ENCODE measurements at places on chromosomes 11 and 22. TPM values are rescaled to one million over a fixed set of nuclear protein-coding genes. Genes with fewer than 3 reads are reported as not detected.

DNA sequence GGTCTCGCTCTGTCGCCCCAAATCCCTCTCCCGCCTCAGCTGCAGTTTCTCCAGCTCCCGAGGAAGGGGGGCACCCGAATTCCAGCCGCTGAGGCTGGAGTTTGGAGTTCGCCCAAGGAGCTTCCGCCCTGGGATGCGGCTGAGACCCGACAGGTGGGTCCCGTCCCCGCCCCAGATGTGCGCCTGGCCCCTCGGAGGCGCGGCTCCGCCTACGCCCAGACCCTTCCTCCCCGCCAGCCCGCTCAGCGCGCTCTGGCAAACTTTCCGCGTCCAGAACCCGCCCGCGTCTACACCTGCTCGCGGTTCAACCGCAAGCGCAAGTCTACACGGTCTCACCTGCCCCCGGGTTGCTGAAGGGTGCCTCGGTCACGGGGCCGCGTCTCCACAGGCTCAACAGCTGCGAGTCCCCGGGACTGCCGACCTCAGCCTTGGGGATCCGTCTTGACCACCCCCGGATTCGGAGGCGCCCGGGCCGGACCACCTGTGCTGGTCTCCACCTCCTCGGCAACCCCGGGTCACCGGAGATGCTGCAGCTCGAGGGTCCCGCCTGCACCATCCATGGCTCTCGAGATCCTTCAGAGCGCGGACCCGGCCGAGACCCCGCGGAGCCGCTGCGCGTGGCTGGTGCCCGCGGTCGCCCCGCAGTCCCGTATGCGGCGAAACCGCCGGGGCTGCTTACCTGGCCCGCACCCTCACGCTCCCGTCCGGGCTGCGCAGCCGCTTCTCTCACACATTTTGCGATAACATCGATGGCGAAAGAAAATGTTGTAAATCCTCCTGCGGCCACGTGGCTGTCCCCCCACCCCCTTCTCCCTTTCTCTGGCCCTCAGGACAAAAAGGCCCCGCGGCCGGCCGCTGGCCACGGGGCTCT lies 63.6 kb downstream of the NFAM1 start:
- no peak overlapping the region for H3K27ac ChIP-seq
- peaks cover 18% of the 10 kb centered on the region for H3K27me3 ChIP-seq
- H3K4me1 ChIP-seq: peaks cover 18% of the 10 kb centered on the region
- no peak for DNase-seq

DNA sequence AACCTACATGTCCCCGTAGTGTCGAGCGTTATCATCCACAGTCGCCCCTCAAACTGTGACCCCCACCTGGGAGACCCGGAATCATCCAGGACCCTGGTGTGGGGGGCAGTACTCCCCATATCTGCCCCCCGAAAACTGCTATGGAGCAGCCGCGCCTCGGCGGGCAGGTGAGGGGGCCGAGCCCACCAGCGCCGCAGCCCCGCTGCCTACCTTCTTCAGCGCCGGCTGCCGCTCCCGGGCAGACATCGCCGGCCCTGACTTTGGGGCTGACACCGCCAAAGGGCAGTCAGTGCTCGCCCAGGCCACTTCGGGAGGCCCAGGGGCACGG lies 825 bp downstream of the ARHGAP20 start:
- no peaks in the 10 kb centered on the region for H3K36me3 ChIP-seq
- peaks cover 2% of the 10 kb centered on the region for H3K4me1 ChIP-seq
- H3K27me3 ChIP-seq: peaks cover 5% of the 10 kb centered on the region
- no peak for DNase-seq
- peak overlapping the region; percentile 70 for H3K4me3 ChIP-seq
- peak overlapping the region; percentile 70 for H3K27ac ChIP-seq

GRCh38 chr11:114073007-114073827 lies 13.7 kb downstream of the ZBTB16 start:
- no peaks in the 10 kb centered on the region for H3K27me3 ChIP-seq
- H3K4me3 ChIP-seq: peak overlapping the region; percentile 50
- H3K27ac ChIP-seq: peak overlapping the region; percentile 97

DNA sequence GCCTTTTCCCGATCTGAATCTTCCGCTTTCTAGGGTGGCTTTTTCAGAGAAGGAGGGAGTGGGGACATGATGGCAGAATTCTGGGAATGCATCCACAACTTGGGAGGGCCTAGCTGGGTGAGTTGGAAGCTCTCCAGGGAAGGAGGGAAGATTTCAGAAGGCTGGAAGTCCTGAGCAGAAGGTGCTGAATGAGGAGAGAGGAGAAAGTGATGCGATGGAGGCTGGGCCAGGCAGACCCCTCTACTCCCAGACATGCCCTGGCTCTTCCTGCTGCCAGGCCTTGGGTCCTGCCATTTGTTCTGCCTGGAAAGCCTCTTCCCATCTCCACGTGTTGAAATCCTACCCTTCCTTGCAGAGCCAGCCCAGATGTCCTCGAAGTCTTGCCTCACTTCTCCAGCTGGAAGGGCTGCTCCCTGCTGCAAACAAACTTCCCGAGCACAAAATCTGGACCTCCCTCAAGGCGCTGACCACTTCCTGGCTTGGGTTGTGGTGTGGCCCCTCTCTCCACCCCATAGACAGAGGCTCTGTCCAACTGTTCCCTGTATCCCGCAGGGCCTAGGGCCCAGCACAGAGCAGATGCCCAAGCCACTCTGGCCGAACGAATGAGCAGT lies 16.8 kb downstream of the LRRC32 start:
- no peaks in the 10 kb centered on the region for H3K36me3 ChIP-seq
- peak overlapping the region; percentile 64 for H3K27ac ChIP-seq
- no peaks in the 10 kb centered on the region for H3K27me3 ChIP-seq
- peaks cover 5% of the 10 kb centered on the region for H3K4me1 ChIP-seq
- peak; percentile 26 for DNase-seq
- no peak overlapping the region for H3K4me3 ChIP-seq

GRCh38 chr11:35463331-35463751 lies 44.0 kb upstream of the SLC1A2 start:
- H3K27ac ChIP-seq: no peak overlapping the region
- H3K4me1 ChIP-seq: no peaks in the 10 kb centered on the region
- no peak for DNase-seq
- H3K4me3 ChIP-seq: no peak overlapping the region
- H3K27me3 ChIP-seq: no peaks in the 10 kb centered on the region

- DNase-seq: no peak
- no peak overlapping the region for H3K4me3 ChIP-seq
- no peaks in the 10 kb centered on the region for H3K27me3 ChIP-seq
- peaks cover 10% of the 10 kb centered on the region for H3K4me1 ChIP-seq
Measured at GRCh38 chr22:46133588-46133855, 16.8 kb upstream of the PPARA start.

- peaks cover 8% of the 10 kb centered on the region for H3K4me1 ChIP-seq
- no peaks in the 10 kb centered on the region for H3K36me3 ChIP-seq
- H3K27me3 ChIP-seq: no peaks in the 10 kb centered on the region
- H3K27ac ChIP-seq: no peak overlapping the region
- no peak overlapping the region for H3K4me3 ChIP-seq
Measured at GRCh38 chr22:49756201-49756600, 71.5 kb downstream of the BRD1 start.

- H3K27ac ChIP-seq: peak overlapping the region; percentile 59
- no peak for DNase-seq
- peaks cover 13% of the 10 kb centered on the region for H3K27me3 ChIP-seq
- H3K4me1 ChIP-seq: peaks cover 9% of the 10 kb centered on the region
- H3K36me3 ChIP-seq: no peaks in the 10 kb centered on the region
Measured at GRCh38 chr11:44727114-44727372, 281 bp downstream of the TSPAN18 start.

GRCh38 chr11:46930089-46930488 lies 6.5 kb upstream of the CSTPP1 start:
- DNase-seq: no peak
- H3K4me1 ChIP-seq: no peaks in the 10 kb centered on the region
- no peak overlapping the region for H3K4me3 ChIP-seq
- H3K27ac ChIP-seq: no peak overlapping the region
- H3K27me3 ChIP-seq: no peaks in the 10 kb centered on the region
- H3K36me3 ChIP-seq: no peaks in the 10 kb centered on the region

- no peak for DNase-seq
- no peak overlapping the region for H3K4me3 ChIP-seq
- H3K4me1 ChIP-seq: peaks cover 23% of the 10 kb centered on the region
- peaks cover 13% of the 10 kb centered on the region for H3K27me3 ChIP-seq
- H3K27ac ChIP-seq: no peak overlapping the region
Measured at GRCh38 chr22:50723991-50724390, 14.0 kb upstream of the ACR start.

GRCh38 chr22:29037340-29037932 lies 24.2 kb downstream of the C22orf31 start:
- H3K4me1 ChIP-seq: no peaks in the 10 kb centered on the region
- H3K27me3 ChIP-seq: no peaks in the 10 kb centered on the region
- DNase-seq: no peak
- H3K27ac ChIP-seq: no peak overlapping the region

- no peak overlapping the region for H3K27ac ChIP-seq
- H3K36me3 ChIP-seq: no peaks in the 10 kb centered on the region
- no peak overlapping the region for H3K4me3 ChIP-seq
- DNase-seq: no peak
- H3K4me1 ChIP-seq: peaks cover 7% of the 10 kb centered on the region
Measured at GRCh38 chr11:116793772-116794097, 2.1 kb upstream of the APOA5 start.

GRCh38 chr22:43566561-43567332 lies 154.9 kb downstream of the MPPED1 start:
- no peak overlapping the region for H3K27ac ChIP-seq
- no peaks in the 10 kb centered on the region for H3K27me3 ChIP-seq
- no peak overlapping the region for H3K4me3 ChIP-seq
- no peak for DNase-seq
- H3K36me3 ChIP-seq: no peaks in the 10 kb centered on the region

- H3K4me3 ChIP-seq: peak overlapping the region; percentile 95
- no peaks in the 10 kb centered on the region for H3K36me3 ChIP-seq
- H3K27ac ChIP-seq: peak overlapping the region; percentile 95
- H3K4me1 ChIP-seq: peaks cover 19% of the 10 kb centered on the region
- H3K27me3 ChIP-seq: no peaks in the 10 kb centered on the region
Measured at GRCh38 chr22:45310331-45310976, 720 bp downstream of the FAM118A start.

GRCh38 chr22:37552524-37553163 lies 7.6 kb upstream of the CDC42EP1 start:
- H3K4me1 ChIP-seq: no peaks in the 10 kb centered on the region
- DNase-seq: no peak
- H3K4me3 ChIP-seq: no peak overlapping the region
- H3K27me3 ChIP-seq: no peaks in the 10 kb centered on the region

DNA sequence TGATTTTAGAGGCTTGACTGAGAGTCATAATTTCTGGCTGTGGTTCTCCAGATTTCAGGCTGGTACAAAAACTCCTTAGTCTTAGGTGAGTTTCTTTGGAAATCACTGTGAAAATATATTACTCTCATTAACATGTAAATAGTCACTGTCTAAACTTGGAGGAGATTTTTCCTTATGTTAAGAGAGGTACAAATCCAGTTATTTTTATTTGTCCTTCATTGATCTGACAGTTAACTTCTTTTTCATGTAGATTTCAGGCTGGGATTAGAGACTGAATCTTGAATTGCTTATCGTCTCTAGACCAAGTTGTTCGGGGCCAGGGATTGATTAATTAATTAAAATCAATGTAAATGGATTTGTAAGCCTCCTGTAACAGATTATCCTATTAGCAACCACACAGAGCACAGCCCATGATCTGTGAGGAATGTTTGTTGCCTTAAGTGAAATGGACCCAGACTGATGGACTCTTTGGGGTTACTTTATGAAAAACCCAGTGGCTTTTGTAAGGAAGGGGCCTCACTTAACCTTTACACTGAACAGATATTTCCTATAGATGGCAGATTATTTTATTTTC lies 21.1 kb downstream of the TEAD1 start:
- peak overlapping the region; percentile 94 for H3K27ac ChIP-seq
- H3K4me1 ChIP-seq: peaks cover 92% of the 10 kb centered on the region
- H3K27me3 ChIP-seq: no peaks in the 10 kb centered on the region
- DNase-seq: no peak

GRCh38 chr11:15228331-15228849 lies 113.7 kb downstream of the INSC start:
- no peak overlapping the region for H3K27ac ChIP-seq
- H3K4me3 ChIP-seq: no peak overlapping the region
- H3K4me1 ChIP-seq: no peaks in the 10 kb centered on the region
- H3K36me3 ChIP-seq: no peaks in the 10 kb centered on the region
- DNase-seq: no peak

OR8A1 gene
- not detected for total RNA-seq

ZNF280B gene
- total RNA-seq: 0.18 TPM

NTM gene
- total RNA-seq: not detected

TREH gene
- total RNA-seq: not detected

CUL5 gene
- total RNA-seq: 81.5 TPM

TECTA gene
- 1.6 TPM for total RNA-seq

DAGLA gene
- total RNA-seq: 3.3 TPM

Data from gastrocnemius medialis (tissue), 4 donors.